ENCODE measurements at places on chromosomes 7 and 10.
A peak's percentile ranks its signal among the peaks of the same experiment; 100 is the strongest.

- peak; percentile 67 for DNase-seq
These were observed 23.4 kb downstream of the MAD1L1 start for GRCh38 chr7:2209146-2209960.

DNA sequence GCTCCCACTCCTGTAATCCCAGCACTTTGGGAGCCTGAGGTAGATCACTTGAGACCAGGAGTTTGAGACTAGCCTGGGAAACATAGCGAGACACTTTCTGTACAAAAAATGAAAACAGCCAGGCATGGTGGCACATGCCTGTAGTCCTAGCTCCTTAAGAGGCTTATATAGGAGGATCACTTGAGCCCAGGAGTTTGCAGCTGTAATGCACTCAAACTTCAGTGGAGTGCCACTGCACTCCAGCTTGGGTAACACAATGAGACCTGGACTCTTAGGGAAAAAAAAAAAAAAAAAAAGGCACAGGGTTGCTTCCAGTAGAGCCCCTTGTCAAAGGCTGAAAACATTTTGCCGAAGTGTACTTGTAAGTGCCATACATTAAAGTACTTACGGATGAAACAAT, 195.3 kb downstream of the PHTF2 start:
- DNase-seq: no peak

- DNase-seq: no peak
These were observed 174.1 kb upstream of the BET1 start for GRCh38 chr7:94178230-94178629.

DNA sequence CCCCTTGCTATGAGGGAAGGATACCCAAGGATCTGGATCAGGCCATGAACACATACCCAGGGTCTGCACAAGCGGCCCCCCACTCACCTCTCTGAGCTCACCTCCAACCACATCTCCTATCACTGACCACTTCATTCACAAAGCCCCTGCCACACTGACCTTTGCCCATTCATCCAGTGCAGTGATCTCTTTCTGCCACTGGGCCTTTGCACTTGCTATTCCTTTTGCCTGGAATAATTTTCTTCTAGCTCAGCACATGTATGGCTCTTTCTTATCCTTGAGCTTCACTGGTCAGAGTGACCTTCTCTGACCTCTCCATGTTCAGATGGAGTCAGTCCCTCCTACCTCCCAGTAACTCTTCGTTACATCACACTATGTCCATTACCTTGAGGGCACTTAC, 48.3 kb downstream of the ADRA2A start:
- no peak for DNase-seq

DNA sequence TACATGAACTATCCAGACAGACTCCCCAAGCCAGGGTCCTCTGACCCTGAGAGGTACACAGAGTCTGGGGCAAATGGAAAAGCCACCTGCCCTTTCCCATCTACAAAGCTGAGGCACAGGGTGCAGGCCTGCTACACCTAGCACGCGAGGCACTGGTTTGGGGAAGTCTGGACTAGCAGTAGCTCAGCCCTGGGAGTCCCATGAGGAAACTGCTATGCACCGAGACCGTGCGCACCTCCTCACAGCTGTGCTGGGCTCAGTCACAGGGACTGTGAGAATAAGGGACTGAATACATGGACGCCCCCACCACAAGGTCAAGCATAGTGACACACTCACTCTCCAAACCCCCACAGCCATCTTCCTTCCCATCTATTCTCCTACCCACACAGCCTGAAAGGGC, 8.2 kb downstream of the MAT1A start:
- no peak for DNase-seq

GRCh38 chr7:157693521-157694375, 356.9 kb downstream of the DNAJB6 start:
- DNase-seq: no peak

GRCh38 chr7:45592230-45592991, 18.2 kb downstream of the ADCY1 start:
- no peak for DNase-seq

DNA sequence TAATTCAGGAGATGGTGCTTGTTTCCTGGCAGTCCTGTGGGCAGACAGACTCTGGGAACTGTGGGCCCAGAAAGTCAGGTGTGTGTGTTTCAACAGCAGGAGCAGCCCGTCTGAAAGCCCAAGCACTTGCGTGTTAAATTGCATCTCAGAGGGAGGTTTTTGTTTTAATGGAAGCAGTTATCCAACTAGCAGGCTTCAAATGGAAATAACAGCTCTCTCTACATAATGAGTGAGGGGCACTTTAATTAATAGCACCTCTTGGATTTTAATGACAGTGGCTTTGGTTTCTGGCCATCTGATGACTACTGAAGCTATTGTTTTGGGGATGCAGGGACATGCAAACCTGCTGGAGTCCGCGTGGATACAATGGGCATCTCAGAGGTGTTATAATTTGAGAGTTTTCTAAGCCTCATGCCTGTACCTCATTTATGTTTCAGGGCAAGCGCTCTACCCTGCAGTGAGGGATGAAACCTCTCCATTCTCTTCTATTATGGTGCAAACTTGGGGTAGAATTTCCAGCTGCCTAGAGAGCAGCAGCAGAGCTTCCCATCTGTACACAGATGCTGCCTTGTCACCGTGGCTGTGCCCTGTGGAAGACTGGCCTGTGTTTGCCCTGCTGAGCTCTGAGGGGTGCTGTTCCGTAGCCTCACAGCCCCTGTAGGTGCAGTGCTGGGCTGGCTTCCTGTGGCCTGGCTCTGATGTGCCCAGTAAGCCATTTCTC, 206.6 kb upstream of the GPR26 start:
- no peak for DNase-seq

DNA sequence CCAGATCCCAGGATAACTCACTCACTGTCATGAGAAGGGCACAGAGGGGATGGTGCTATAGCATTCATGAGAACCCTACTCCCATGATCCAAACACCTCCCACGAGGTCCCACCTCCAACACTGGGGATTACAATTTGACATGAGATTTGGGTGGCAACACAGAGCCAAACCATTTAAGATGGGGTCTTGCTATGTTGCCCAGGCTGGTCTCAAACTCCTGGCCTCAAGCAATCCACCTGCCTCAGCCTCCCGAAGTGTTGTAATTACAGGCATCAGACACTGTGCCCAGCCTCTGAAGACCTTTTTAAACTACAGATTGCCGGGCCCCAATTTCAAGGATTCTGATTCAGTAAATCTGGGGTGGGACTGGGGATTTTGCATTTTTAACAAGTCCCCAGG, 98.5 kb downstream of the BAMBI start:
- DNase-seq: no peak

- no peak for DNase-seq
These were observed 558.5 kb upstream of the MGMT start for GRCh38 chr10:128908499-128908898.

DNA sequence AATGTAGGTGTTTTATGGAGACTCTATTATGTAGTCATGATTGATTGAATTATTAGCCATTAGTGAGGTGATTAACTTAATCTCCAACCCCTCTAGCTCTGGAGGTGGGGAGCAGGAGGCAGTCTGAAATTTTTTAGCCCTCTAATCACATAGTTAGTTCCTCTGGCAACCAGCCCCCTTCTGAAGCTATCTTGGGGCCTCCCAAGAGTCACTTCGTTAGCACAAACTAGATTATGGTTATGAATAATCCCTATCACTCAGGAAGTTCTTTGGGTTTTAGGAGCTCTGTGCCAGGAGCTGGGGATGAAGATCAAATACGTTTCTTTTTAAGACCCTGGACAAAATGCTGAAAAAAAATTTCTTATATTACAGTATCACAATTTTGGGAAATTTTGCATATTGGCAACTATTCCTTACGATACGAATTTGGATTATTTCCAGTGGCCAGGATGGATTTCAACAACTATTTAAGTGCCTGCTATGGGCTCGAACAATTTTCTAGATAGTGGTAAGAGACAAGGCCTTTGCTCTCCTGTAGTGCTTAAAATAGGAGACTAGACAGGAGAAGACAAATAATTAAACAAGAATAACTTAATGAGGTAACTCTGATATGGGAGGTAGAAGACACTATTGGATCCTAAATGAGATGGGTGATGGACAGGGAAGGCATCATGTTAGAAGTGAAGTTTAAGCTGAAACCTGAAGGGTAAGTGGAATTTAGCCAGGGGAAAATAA, 52.9 kb downstream of the BTAF1 start:
- DNase-seq: no peak

GRCh38 chr10:70905071-70906021, 17.0 kb upstream of the PCBD1 start:
- no peak for DNase-seq

DNA sequence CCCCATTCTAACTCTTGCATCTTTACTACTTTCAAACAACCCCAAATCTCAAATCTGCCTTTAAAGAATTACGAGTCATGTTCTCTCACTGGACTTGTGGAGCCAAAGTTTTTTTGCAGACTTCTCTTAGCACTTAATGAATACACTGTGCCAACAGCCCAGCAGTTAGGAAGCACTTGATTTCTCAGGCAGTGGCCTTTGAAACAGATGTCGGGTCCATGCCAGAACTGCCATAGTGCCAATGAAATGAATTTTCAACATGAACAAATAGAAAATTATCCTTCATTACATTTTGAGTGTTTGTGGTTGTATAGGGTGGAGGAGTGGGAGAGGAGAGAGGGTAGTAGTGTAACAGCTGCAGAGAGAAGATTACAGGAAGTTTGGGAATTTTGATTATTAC, 5.9 kb downstream of the BORCS7 start:
- DNase-seq: no peak

DNA sequence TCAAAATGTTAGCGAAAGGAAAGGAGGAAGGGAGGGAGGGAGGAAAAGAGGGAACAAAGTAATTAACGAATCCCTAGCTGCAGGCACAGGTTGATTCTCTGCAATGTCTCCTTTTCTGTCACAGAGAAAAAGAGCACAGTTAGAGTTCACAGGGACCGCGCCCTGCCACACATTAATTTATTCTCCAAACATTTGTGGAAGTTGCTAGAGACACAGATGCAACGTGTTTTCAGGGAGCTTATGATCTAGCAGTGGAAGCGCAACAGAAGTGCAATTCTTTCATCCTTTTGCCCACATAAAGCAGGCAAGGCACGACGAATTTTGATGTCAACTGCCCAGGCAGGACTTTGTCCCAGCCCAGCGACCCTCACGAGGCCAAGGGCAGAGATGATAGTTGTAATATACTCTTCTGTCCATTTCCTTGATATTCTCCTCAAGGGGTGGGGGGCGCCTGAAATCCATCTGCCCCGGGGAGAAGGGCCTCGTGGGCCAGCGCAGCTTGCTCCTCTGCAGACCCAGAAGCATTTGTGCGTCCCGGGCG, 101.7 kb upstream of the ZNF438 start:
- no peak for DNase-seq

DNA sequence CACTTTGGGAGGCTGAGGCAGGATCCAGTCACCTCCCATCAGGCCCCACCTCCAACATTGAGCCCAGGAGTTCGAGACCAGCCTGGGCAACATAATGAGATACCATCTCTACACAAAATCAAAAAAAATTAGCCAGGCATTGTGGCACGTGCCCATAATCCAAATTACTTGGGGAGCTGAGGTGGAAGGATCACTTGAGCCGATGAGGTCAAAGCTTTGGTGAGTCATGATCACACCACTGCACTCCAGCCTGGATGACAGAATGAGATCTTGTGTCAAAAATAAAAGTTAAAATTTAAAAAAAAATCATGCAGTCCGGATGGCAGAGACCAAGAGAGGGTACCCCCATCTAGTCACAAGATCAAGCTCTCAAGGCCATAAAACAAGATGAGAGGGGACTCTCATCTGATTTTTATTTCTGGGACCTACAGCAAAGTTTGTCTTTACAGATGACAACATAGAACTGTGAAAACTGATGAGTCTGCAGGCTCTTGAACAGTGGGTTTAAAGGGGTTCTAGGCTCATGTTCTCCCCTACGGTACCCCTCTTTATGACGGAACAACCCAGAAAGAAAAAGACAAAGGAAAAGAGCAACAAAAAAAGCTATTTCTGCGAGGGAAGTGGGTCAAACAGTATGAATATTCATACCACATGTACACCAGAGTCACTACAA, 28.9 kb upstream of the CREB3L2 start:
- no peak for DNase-seq

- DNase-seq: peak; percentile 9
These were observed 938 bp upstream of the CADPS2 start for GRCh38 chr7:122887198-122887597.

DNA sequence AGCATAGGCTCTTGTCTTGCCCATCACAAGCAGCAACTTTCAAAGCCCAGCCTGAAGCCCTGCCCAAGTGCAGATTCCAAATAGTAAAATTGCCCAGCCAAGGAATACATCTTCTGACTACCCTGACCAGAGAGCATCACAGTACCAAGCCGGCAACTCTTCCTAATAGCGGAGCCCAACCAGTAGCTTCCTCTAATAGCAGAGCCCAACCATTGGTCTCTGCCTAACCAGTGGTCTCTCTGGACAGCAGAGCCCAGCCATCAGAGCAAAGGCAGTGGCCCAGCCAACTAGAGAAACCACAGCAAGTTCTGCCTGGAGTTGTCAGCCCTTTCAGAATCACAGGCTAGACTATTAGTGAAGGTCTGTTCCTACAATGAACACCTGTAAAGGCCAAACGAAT, 285.6 kb downstream of the HGF start:
- no peak for DNase-seq

GRCh38 chr7:65809259-65809981, 63.5 kb upstream of the VKORC1L1 start:
- DNase-seq: no peak

GRCh38 chr7:81457852-81458522, 311.9 kb downstream of the HGF start:
- no peak for DNase-seq

GRCh38 chr7:117616694-117617093, 136.9 kb downstream of the CFTR start:
- DNase-seq: no peak

GRCh38 chr7:130292682-130293257, at the start of gene CPA4:
CPA4 (plus strand) TSS chr7:130293161; CDS start chr7:130293181, 20 bp downstream.
- DNase-seq: no peak

GRCh38 chr7:139936760-139937310, 107.8 kb downstream of the TBXAS1 start:
- DNase-seq: no peak

GRCh38 chr7:11609096-11609670, 222.8 kb downstream of the THSD7A start:
- no peak for DNase-seq

DNA sequence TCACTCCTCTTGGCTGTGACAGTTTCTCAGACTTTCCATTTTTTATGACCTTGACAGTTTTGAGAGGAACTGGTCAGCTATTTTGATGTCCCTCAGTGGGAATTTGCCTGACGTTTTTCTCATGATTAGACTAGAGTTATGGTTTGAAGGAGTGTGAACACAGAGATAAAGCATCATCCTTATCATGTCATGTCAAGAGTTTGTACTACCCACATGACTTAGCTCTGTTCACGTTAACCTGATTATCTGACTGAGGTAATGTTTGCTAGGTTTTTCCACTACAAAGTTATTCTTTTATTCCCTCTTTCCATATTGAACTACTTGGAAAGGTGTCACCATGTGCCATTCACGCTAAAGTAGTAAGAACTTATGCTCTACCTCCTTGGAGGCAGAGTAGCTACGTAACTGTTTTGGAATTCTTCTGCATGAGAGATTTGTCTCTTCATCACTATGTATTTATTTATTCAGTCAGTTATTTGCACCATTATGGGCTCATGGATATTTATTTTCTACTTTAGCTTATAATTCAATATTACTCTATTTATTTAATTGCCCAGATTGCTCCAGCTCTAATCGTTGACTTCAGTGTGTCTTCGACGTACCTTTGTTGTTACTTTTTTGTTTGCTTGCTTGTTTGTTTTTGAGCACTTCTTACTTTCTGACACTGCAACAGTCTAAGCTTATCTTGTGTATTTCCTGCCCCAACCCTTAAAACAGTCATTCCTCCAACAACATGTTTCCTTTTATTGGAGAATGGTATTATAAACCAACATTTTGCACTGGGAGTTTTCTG, 50.4 kb downstream of the CPED1 start:
- no peak for DNase-seq
